ENCODE measurements at places on chromosomes 12 and 14.

DNA sequence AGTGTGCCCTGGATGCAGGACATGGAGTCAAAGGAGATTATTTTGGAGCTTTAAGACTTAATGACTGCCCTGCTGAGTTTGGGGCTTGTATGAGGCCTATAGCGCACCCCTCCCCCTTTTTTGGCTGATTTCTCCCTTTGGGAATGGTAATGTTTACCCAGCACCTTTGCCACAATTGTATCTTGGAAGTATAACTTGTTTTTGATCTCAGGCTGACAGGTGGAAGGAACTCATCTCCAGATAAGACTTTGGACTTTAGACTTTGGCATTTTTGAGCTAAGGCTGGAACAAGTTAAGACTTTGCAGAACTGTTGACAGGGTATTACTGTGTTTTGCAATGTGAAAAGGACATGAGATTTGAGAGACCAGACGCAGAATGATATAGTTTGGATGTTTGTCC, 110.5 kb downstream of the DERA start:
- H3K27ac ChIP-seq = no peak overlapping the region
- H3K36me3 ChIP-seq = no peaks in the 10 kb centered on the region
- no peak for DNase-seq
- H3K27me3 ChIP-seq = no peaks in the 10 kb centered on the region
- H3K4me1 ChIP-seq = no peaks in the 10 kb centered on the region

GRCh38 chr12:14803830-14804160, 325 bp downstream of the C12orf60 start:
- peaks cover 10% of the 10 kb centered on the region for H3K36me3 ChIP-seq
- DNase-seq = no peak
- H3K27ac ChIP-seq = peak overlapping the region; percentile 93

DNA sequence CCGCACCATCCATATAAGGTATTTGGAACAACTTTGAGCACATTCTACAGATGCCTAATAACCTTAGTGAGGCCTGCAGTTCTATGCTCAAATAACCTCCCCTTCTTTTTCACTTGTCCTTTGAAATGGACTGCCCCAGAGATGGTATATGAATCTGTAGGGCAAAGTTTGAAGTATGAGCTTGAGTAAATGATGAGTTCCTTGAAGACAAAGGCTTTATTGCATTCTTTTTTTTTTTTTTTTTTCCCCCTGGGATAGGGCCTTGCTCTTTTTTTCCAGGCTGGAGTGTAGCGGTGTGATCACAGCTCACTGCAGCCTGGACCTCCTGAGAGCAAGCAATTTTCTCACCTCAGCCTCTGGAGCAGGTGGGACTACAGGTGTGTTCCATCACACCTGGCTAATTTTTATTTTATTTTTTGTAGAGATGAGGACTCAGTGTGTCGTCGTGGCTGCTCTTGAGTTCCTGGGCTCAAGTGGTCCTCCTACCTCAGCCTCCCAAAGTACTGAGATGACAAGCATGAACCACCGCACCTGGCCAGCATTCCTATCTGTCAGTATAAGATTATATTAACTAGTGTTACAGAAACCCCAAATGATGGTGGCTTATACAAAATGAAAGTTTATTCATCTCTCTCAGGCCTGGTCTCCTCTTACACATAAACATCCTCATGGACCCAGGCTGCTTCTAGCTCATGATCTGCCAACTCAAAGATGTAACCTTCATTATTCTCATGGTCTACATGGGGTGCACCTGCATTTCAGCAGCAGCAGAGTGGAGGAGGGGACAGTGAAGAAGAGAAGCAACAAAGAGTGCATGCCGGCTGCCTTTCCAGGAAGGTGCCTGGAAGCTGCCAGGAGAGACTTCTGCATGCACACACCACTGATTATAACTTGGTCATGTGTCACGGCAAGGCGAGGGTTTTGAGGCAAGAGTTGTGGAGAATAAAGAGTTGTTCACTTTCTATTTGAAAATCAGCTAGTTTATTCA, 101.4 kb downstream of the DUSP16 start:
- DNase-seq = no peak
- peak overlapping the region; percentile 25 for H3K27ac ChIP-seq
- no peaks in the 10 kb centered on the region for H3K27me3 ChIP-seq
- H3K36me3 ChIP-seq = no peaks in the 10 kb centered on the region

- no peak overlapping the region for H3K27ac ChIP-seq
- no peaks in the 10 kb centered on the region for H3K36me3 ChIP-seq
Measured at GRCh38 chr14:106094654-106095189, 568.3 kb downstream of the TMEM121 start.

GRCh38 chr12:62138527-62138926, 121.7 kb upstream of the USP15 start:
- no peak for DNase-seq
- H3K36me3 ChIP-seq = no peaks in the 10 kb centered on the region
- H3K4me1 ChIP-seq = no peaks in the 10 kb centered on the region
- H3K27ac ChIP-seq = no peak overlapping the region

DNA sequence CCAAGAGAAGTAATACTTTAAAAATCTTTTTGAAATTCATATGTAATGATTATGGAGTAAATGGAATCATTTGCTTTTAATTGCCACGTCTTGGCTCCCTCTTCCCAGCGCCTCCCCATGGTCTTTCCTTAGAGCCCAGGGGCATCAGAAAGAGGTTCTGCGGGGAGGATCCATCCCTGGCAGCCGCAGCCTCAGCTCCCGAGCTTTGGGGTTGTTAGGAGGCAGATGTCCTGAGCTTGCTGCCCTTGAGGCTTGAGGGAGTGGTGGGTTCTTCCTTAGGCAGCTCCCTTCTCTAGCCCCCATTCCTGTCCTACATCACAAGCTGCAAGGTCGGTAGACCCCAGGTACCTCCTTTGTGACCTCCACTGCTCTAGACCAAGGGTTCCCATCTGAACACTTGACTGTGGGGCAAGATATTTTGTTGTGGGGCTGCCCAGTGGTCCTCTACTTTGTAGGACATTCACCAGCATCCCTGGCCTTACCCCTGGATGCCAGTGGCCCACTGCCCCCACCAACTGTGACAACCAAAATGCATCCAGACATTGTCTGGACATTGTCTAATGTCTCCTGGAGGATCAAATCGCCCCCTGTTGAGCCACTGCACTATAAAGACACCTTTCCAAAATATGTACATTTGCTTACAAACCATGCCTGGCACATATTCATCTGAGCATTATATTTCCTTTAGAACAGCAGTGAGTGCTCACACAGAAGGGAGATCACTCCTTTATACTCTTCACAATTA, 6.3 kb downstream of the PPP2R5C start:
- no peak for DNase-seq
- H3K4me3 ChIP-seq = no peak overlapping the region
- H3K36me3 ChIP-seq = no peaks in the 10 kb centered on the region
- peaks cover 24% of the 10 kb centered on the region for H3K4me1 ChIP-seq

DNA sequence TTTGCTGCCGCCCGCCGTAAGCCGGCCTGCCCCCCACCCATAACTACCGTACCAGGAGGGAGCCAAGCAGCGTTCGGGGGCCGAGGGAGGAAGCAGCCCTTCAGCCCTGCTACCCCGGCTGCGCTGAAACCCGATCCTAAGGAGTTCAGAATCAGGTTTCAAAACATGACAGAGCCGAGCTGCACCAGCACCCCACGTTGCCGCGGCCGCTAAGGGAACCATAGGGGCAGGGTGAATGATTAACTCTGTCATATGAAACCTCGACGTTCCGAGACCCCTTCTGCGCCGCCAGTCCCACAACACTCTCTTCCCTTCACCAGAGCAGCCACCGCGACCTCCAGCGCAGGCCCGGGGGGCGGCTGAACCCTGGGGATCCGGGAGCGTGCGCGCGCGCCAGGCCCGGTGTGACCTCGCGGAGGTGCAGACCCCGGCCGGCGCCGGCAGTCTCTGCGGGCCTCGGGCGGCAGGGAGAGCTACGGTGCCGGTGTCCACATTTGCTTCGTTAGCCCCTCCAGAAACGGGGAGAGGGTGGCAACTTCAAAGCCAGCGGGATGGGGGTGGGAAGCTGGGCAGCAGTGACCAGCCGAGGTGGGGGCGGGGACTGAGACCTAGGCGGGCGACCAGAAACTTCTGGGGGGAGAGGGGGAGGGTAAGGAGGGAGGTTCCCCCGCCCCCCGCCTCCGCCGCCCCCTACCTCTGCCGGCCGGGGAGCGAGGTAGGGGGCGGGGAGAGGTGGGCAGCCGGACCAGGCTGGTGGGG, 1.6 kb downstream of the SIX4 start:
- H3K36me3 ChIP-seq = no peaks in the 10 kb centered on the region

DNA sequence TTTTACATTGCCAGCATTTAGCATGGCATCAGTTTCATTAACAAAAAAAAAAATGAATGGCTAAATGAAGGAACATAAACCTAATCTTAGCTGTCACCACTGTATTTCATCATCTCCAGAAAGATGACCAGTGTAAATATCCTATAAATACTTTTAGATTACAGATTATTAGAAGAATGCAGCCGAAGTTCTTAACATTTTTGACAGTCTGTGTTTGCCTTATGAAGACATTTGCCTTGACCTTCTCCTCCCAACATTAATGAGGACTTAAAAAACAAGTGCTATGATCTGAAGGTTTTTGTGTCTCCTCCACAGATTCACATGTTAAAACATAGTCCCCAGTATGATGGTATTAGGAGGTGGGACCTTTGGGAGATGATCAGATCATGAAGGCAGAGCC, 253.0 kb downstream of the SNAPC1 start:
- no peaks in the 10 kb centered on the region for H3K36me3 ChIP-seq
- no peak overlapping the region for H3K4me3 ChIP-seq
- no peak overlapping the region for H3K27ac ChIP-seq
- H3K27me3 ChIP-seq = peaks cover 3% of the 10 kb centered on the region
- no peaks in the 10 kb centered on the region for H3K4me1 ChIP-seq
- no peak for DNase-seq

DNA sequence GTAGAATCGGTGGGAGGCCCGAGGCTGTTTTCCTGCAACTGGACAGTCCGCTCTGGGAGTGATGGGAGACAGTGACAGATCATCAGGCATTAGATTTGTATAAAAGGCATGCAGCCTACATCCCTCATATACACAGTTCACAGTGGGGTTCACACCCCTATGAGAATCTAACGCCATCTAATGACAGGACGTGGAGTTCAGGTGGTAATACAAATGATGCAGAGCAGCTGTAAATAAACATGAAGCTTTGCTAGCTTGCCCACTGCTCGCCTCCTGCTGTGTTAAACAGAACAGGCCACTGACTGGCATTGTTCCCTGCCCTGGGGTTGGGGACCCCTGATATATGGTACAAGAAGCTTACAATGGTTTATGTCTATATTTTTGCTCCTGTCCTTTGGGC, 179.0 kb downstream of the LRFN5 start:
- H3K27me3 ChIP-seq = no peaks in the 10 kb centered on the region
- H3K4me1 ChIP-seq = no peaks in the 10 kb centered on the region
- no peak for DNase-seq
- no peak overlapping the region for H3K4me3 ChIP-seq

GRCh38 chr12:52690351-52691075, 10.3 kb upstream of the KRT1 start:
- peaks cover 3% of the 10 kb centered on the region for H3K4me1 ChIP-seq
- no peaks in the 10 kb centered on the region for H3K36me3 ChIP-seq
- H3K4me3 ChIP-seq = peak overlapping the region; percentile 48
- H3K27me3 ChIP-seq = peaks cover 25% of the 10 kb centered on the region
- H3K27ac ChIP-seq = peak overlapping the region; percentile 55

GRCh38 chr14:68984686-68985085, 5.6 kb upstream of the ACTN1 start:
- H3K27ac ChIP-seq = no peak overlapping the region
- H3K27me3 ChIP-seq = no peaks in the 10 kb centered on the region
- H3K36me3 ChIP-seq = no peaks in the 10 kb centered on the region
- H3K4me1 ChIP-seq = peaks cover 15% of the 10 kb centered on the region
- H3K4me3 ChIP-seq = no peak overlapping the region

DNA sequence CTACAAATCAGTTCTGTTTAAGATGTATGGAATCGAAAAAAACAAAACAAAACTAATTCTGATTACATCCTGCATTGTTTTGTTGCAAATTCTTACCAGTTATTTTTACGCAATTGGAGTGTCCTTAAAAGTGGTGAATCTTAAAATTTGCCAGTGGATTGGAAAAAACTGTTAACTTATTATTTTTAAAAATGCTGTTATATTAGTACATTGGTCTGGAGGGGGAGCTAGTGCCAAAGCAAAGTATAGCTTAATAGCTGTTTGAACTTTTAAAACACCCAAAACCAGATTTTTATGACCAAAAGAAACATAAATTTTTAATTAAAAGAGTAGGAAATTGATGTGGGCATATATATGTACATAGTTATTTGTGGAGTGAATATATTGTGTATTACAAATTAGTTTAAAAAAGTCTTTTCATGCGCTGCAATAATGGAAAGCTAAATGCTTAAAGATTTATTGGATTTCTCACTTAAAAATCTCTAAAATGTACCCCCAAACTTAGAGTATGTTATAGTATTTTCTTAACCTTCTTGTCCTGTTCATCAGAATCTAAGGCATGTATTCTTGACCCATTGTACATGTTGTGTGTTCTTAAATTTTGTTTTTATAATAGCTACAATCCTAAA, 2.5 kb downstream of the FUT8 start:
- H3K4me1 ChIP-seq = peaks cover 6% of the 10 kb centered on the region
- no peak overlapping the region for H3K4me3 ChIP-seq
- H3K36me3 ChIP-seq = no peaks in the 10 kb centered on the region
- DNase-seq = no peak
- no peaks in the 10 kb centered on the region for H3K27me3 ChIP-seq

DNA sequence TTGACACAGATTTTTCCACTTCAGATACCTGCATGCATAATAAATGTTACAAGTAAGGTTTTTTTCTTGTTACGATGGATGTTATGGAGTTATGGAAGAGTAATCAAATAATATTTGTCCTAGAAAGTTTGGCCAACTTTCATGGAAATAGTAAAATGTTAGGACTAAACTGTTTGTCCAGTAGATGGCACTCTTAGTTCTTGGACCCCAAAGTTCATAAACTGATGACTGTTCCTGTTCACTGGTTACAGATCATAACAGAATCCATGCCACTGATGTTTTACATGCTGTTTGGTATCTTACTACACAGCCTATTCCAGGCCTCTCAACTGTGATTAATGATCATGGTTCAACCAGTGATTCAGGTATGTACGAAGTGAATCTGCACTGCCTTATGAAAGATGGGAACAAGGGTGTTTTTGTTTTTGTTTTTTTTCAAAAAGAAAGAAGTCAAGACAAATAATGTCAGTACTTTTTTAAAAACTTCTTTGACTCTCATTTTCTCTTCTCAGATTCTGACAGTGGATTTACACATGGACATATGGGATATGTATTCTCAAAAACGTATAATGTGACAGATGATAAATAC, 48.8 kb upstream of the SLCO1C1 start:
- no peak overlapping the region for H3K27ac ChIP-seq
- H3K27me3 ChIP-seq = no peaks in the 10 kb centered on the region

DNA sequence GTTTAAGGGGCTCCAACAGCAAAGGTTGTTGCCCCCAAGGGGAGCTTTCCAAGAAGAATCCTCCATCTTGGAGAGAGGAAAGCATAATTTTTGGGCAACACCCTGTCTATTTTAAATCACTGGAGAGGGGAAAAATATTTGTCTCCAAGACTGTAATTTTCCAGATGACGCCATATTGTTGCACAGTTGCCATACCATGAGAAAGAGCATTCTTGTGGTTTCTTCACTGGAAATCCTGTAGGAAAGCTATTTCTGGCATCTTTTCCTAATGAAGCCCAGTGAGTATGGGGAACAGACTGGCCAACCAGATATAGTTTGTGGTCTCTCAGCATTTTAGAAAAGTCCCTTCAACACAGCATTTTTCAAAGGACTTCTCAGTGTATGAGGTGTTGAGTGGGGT, 88.1 kb upstream of the MANSC4 start:
- DNase-seq = no peak
- H3K36me3 ChIP-seq = no peaks in the 10 kb centered on the region
- H3K4me1 ChIP-seq = no peaks in the 10 kb centered on the region

GRCh38 chr12:80087486-80088213, 11.7 kb upstream of the OTOGL start:
- DNase-seq = no peak
- peaks cover 18% of the 10 kb centered on the region for H3K4me1 ChIP-seq
- H3K4me3 ChIP-seq = no peak overlapping the region
- H3K27ac ChIP-seq = no peak overlapping the region
- H3K27me3 ChIP-seq = no peaks in the 10 kb centered on the region
